ENCODE measurements at places on chromosomes 3 and 15.

GRCh38 chr15:79329171-79329611, 18.3 kb downstream of the TMED3 start:
- no peak for DNase-seq

DNA sequence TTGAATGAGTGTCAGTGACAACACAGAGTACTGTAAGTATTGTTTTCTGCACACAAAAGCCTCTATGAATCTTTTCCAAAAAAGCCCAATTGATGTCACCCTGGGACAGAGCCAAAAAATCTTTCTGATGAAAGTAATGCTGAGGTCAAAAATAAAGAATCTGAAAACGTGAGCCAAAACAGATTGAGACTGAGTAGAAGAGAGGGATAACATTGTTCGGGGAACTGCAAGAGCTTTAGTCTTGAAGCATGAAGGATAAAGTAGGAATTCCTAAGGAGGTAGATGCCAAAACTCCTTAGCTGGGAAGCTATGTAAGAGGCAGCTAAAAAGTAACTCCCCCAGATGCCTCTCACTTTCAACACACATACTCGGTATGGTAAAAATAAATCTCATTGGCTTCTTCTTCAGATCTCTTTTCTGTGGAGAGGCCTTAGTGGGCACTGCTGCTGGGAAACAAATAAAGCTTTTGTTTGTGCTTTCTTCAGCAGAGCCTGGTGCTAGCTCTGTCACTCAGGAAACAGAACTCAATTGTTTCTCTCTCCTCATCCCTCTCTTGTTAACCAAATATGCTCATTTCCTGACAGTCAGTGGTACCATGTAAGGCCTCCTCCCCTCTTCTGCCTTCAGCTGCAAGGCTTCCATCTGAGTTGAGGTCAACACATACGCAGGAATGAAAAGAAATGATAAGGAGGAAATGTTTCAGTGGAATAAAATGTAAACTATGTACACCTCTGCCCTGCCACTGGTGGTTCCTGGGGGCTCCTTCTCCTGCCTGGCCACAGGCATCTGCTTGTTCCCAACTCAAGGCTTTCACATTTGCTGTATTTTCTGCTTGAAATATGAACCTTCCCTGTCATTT, 58.1 kb downstream of the CD200 start:
- no peak for DNase-seq

- no peak for DNase-seq
Measured at GRCh38 chr3:196270499-196270898, 17.0 kb downstream of the PCYT1A start.

- no peak for DNase-seq
Measured at GRCh38 chr3:110815008-110815583, 256.5 kb upstream of the NECTIN3 start.

GRCh38 chr3:126128504-126129397, 44.8 kb upstream of the SLC41A3 start:
- DNase-seq: peak; percentile 49

- no peak for DNase-seq
Measured at GRCh38 chr15:66232267-66232625, 21.3 kb downstream of the MEGF11 start.

GRCh38 chr3:57184526-57184925, 15.3 kb downstream of the HESX1 start:
- DNase-seq: no peak

- no peak for DNase-seq
Measured at GRCh38 chr3:52839268-52839575, 4.4 kb upstream of the MUSTN1 start.

GRCh38 chr15:38002883-38003477, 68.5 kb downstream of the TMCO5A start:
- DNase-seq: peak; percentile 75

- DNase-seq: no peak
Measured at GRCh38 chr15:47577461-47577860, 139.8 kb upstream of the SEMA6D start.

DNA sequence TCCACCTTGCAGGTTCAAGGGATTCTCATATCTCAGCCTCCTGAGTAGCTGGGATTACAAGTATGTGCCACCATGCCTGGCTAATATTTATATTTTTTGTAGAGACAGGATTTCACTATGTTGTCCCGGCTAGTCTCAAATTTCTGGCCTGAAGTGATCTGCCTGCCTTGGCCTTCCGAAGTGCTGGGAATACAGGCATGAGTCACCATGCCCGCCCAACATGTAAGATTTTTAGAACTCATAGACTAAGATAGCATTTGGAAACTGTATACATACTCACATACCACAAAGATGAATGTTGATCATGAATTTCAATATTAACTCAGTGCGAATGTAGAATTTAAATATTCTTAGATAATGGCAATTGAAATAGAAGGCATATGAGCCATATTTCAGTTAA, 718.9 kb downstream of the NLGN1 start:
- DNase-seq: no peak
